ENCODE measurements at places on chromosomes 16 and 17. TPM values are rescaled to one million over a fixed set of nuclear protein-coding genes. Genes with fewer than 3 reads are reported as not detected.

- no peak for DNase-seq
- no peaks in the 10 kb centered on the region for H3K27me3 ChIP-seq
- no peaks in the 10 kb centered on the region for H3K36me3 ChIP-seq
- no peak overlapping the region for H3K4me3 ChIP-seq
- H3K4me1 ChIP-seq: peaks cover 18% of the 10 kb centered on the region
Measured at GRCh38 chr17:77596491-77597417, 361.7 kb upstream of the TNRC6C start.

- H3K4me3 ChIP-seq: no peak overlapping the region
- H3K36me3 ChIP-seq: no peaks in the 10 kb centered on the region
- H3K4me1 ChIP-seq: no peaks in the 10 kb centered on the region
- DNase-seq: no peak
Measured at GRCh38 chr17:52827526-52827925, 669.0 kb upstream of the CA10 start.

DNA sequence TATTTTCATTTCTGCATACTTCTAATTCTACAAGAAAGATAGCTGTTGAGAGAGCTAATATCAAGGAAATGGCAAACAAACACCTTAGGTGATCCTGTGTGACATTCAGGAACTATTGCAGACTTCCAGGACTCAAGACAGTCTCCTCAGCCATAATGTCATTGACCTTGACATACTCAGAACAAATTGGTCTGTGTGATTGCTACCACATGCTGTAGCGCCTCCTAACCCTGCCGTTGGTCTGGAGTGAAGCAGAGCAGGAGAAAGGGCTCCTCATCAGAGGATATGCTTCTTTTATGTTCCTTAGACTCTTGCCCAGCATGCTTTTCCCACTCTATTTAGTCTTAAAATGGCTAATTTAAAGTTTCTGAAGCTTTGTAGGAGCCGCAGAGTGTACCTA is 194.2 kb upstream of the TBX2 start:
- H3K4me1 ChIP-seq: peaks cover 25% of the 10 kb centered on the region
- DNase-seq: no peak
- H3K4me3 ChIP-seq: no peak overlapping the region
- H3K27me3 ChIP-seq: no peaks in the 10 kb centered on the region

DNA sequence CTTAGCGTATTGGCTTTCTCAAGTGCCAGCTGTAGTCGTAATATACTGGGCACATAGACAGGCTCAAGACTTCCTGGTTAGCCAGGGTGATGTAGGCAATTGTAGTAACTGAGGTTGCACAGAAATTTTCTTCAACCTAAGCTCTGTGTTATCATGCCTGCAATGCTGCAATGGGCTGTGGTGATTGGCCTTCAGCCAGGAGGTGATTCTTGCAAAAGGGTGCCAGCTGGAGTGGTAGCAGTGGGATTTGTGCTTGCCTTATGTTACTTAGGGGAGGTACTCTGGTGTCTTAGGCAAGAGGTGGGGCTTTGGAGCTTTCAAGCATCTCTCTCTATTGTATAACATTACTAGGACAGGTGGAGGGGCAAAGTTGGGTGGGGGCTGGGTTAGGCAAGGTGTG is 495.1 kb downstream of the CDH11 start:
- no peaks in the 10 kb centered on the region for H3K36me3 ChIP-seq
- H3K4me3 ChIP-seq: no peak overlapping the region
- H3K27me3 ChIP-seq: no peaks in the 10 kb centered on the region
- DNase-seq: no peak
- H3K4me1 ChIP-seq: no peaks in the 10 kb centered on the region
- H3K27ac ChIP-seq: no peak overlapping the region

DNA sequence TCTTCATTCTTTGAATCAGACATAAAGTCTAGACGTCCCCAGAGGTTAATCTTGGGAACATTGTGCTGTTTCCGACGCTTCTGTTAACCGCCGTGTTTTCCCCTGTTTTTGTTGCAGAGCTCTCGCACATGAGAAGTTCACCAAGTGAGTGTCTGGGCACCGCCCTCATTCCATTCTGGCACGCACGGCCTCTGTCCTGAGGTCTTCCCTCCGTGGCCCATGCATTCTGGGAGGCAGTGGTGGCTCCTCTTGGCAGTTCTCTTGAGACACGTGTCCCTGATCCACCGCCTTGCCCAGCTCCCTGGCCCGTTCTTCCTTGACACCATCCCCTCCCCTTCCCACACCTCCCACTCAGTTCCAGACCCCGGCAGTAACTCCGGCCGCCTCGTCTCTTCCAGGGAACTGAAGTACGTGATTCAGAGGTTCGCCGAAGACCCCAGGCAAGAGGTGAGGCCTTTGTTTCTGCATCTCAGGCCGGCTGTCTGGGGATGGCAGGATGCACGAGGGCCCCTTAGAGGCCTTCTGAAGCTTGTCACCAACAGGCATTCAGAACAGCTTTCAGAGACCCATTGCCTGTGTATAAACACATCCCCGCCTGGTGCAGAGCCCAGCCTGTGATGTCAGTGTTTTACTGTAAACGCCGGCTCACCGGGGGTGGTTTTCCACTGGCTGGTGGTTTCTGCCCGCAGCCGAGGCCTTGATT is 85.9 kb upstream of the PLCG2 start:
- H3K27ac ChIP-seq: no peak overlapping the region
- H3K27me3 ChIP-seq: no peaks in the 10 kb centered on the region
- peaks cover 19% of the 10 kb centered on the region for H3K36me3 ChIP-seq
- no peaks in the 10 kb centered on the region for H3K4me1 ChIP-seq
- H3K4me3 ChIP-seq: no peak overlapping the region
- no peak for DNase-seq

DNA sequence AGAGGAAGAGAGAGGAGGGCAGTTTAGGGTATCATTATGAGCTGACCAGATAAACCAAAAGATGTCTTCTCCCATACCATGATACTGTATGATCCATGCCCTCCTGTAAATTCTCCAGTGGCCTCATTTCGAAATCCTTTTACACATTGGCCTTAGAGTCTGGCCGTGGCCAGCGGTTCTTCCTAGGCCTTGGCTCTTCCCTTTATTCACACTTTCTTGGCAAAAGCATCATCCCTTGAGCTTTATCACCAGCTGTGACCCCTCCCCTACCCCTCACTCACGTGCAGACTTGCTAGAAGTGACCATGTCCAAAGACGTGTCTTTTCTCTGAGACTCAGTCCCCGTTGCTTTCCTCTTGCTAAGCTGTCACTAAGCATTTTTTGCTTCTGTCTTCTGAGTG is 22.8 kb downstream of the KATNIP start:
- H3K4me3 ChIP-seq: no peak overlapping the region
- H3K4me1 ChIP-seq: no peaks in the 10 kb centered on the region
- H3K27ac ChIP-seq: no peak overlapping the region
- H3K27me3 ChIP-seq: no peaks in the 10 kb centered on the region
- no peaks in the 10 kb centered on the region for H3K36me3 ChIP-seq

DNA sequence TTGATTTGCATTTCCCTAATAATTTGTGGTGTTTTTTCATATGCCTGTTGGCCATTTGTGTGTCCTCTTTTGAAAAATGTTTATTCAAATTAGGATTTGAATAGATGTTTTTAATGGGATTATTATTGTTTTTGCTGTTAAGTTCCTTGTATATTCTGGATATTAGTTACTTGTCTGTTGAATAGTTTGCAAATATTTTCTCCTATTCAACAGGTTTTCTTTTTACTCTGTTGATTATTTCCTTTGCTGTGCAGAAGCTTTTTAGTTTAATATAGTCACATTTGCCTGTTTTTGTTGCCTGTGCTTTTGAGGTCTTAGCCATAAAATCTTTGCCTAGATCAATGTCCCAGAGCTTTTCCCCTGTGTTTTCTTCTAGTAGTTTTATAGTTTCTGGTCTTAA is 9.6 kb downstream of the GDE1 start:
- H3K4me1 ChIP-seq: no peaks in the 10 kb centered on the region
- H3K27me3 ChIP-seq: no peaks in the 10 kb centered on the region
- no peak overlapping the region for H3K4me3 ChIP-seq
- no peak overlapping the region for H3K27ac ChIP-seq

DNA sequence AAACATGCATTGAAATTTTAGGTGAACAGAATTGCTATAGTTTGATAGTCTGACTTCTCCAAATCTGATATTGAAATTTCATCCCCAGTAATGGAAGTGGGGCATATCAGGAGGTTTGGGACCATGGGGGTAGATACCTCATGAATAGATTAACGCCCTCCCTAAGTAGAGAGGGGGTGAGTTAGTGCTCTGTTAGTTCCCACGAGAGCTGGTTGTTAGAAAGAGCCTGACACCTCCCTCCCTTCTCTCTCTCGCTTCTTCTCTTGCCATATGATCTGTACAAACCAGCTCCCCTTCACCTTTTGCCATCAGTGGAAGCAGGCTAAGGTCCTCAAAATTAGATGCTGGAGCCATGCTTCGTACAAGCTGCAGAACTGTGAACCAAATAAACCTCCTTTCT is 78.8 kb downstream of the BRIP1 start:
- no peak overlapping the region for H3K27ac ChIP-seq
- no peaks in the 10 kb centered on the region for H3K27me3 ChIP-seq
- DNase-seq: no peak
- no peaks in the 10 kb centered on the region for H3K4me1 ChIP-seq

The SRL gene
- total RNA-seq: 15.6 TPM

The ZC3H18 gene
- 36.3 TPM for total RNA-seq

The PARD6A gene
- 8.4 TPM for total RNA-seq

The TBC1D28 gene
- total RNA-seq: not detected

The NACA2 gene
- not detected for total RNA-seq

The ZFP3 gene
- 0.21 TPM for total RNA-seq

The ORMDL3 gene
- 32.2 TPM for total RNA-seq

The GAS7 gene
- total RNA-seq: 78.0 TPM

The GRN gene
- 430 TPM for total RNA-seq

Data from ascending aorta (tissue), 2 donors.